Astrocyte (in vitro differentiated cells and primary cell): ENCODE measurements at places on chromosomes 11 and 22. TPM values are rescaled to one million over a fixed set of nuclear protein-coding genes. Genes with fewer than 3 reads are reported as not detected.
A peak's percentile ranks its signal among the peaks of the same experiment; 100 is the strongest.

Gene LRP4
- total RNA-seq, result 19.0 and 19.9 TPM in 2 replicates

Gene APOA4
- not detected in 2 replicates for total RNA-seq

Gene RIC3
- total RNA-seq, result 2.5 and 3.0 TPM in 2 replicates

Gene APOBEC3C
- total RNA-seq, result 32.5 and 37.0 TPM in 2 replicates

Gene MPZL2
- total RNA-seq, result 0.50 and 0.95 TPM in 2 replicates

Gene MCHR1
- 0.96 and 1.8 TPM in 2 replicates for total RNA-seq

- no peak for DNase-seq
- H3K27me3 ChIP-seq, result no peaks in the 10 kb centered on the region
- no peak overlapping the region for H3K4me3 ChIP-seq
- H3K27ac ChIP-seq, result no peak overlapping the region
Measured at GRCh38 chr22:40261783-40262182, 84.1 kb downstream of the TNRC6B start.

DNA sequence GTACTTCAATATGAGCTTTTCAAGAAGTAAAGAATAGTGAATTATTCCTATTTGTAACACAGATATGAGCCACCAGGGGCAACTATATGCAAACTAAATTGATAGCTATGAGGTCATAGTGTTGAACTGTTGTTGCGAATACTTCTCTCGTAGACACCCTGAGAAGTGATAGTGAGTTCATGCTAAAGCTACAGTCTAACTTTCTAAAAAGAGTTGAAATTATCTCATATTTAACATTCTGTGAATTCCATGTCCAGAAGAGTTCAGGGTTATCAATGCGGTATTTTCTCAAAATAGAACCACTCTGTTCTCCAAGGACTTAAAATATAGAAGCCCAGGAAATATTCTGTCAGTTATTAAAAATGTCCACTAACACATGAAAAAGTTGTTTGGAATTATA is 185.4 kb downstream of the AASDHPPT start:
- no peak overlapping the region for H3K27ac ChIP-seq
- H3K4me1 ChIP-seq, result no peaks in the 10 kb centered on the region
- no peaks in the 10 kb centered on the region for H3K27me3 ChIP-seq
- DNase-seq, result peak; percentile 11
- no peaks in the 10 kb centered on the region for H3K36me3 ChIP-seq

DNA sequence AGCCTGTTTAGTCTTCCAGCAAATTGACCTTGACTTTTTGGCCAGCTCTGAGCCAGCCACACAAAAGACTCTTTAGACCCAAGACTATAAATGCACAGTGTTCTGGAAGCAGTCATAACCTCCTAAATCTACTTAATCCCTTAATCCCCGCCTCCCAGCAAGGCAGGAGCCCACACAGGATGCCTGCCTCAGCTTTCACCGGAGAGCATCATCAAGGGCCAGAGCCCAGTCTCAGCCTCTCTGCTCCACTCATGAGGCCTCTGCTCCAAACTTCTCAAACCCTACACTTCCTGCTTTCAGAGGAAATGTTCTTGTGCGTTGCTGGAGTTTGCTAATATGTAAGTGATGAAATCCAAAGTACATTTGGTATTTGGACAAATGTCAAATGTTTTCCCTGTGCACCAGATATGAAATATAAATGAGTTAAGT is 57.9 kb upstream of the FSHB start:
- no peak overlapping the region for H3K27ac ChIP-seq
- no peaks in the 10 kb centered on the region for H3K4me1 ChIP-seq
- H3K4me3 ChIP-seq, result no peak overlapping the region
- no peak for DNase-seq

GRCh38 chr22:43255299-43255698 is 68.4 kb upstream of the TTLL12 start:
- H3K27me3 ChIP-seq, result peaks cover 14% of the 10 kb centered on the region
- H3K36me3 ChIP-seq, result no peaks in the 10 kb centered on the region
- H3K27ac ChIP-seq, result no peak overlapping the region
- H3K4me3 ChIP-seq, result no peak overlapping the region

DNA sequence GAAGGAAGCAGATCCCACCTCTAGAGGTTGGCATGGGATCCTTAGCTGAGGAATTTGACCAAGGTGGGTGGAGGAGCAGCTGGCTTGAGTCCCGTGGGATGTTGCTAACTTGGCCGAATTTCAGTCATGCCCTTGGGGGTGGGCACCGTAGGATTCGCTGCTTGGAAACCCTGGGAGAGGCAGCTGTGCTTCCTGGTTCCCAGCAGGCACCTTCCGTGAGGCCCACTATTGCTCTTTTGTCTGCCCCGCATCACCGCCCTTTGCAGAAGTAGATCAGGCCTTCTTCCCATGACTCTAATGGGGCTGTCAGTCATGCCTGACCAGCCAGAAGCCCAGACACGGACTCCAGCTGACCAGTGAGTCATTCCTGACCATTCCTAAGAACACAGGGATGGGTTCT is 292.3 kb upstream of the SYN3 start:
- no peak overlapping the region for H3K27ac ChIP-seq
- H3K27me3 ChIP-seq, result no peaks in the 10 kb centered on the region
- H3K4me3 ChIP-seq, result no peak overlapping the region
- no peaks in the 10 kb centered on the region for H3K36me3 ChIP-seq
- H3K4me1 ChIP-seq, result peaks cover 5% of the 10 kb centered on the region

DNA sequence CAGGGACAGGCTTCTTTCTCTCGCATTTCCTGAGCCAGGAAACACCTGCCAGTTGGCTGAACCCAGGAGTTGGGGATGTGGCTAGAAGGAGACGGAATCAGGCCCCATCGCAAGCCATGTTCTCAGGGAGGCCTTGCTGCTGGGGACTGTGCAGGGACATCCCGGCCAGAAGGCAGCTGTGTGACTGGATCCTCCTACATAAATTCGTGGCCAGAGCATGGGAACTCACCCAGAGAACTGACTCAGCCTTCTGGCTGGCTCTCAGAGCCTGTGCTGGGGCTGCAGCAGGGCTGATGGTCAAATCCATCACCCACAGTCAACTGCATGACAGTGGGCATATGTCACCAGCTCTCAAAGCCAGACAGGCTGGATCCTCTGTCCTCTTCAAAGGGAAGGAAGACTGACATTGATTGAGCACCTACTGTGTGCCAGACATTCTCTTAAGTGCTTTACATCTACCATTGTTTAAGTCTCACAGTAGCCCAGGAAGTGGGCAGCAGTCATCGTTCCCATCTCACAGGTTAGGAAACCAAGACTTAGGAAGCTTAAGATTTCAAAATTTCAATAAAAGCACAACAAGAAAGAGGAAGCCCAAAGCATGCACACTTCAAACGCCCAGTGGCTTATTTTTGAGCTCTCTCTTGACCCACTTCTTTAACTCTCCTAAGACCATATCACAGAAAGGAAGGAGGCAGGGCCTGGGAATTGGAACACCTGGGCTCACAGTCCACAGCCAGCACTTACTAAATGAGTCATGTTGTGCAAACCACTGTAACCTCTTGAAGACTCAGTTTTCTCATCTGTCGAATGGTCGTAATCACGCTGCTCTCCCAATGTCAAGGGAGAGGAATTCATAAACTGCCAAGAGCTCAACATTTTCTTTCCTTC is 30.9 kb upstream of the CACNG2 start:
- no peak overlapping the region for H3K27ac ChIP-seq
- no peak overlapping the region for H3K4me3 ChIP-seq
- peaks cover 14% of the 10 kb centered on the region for H3K27me3 ChIP-seq
- H3K36me3 ChIP-seq, result no peaks in the 10 kb centered on the region
- no peaks in the 10 kb centered on the region for H3K4me1 ChIP-seq
- DNase-seq, result peak; percentile 65

DNA sequence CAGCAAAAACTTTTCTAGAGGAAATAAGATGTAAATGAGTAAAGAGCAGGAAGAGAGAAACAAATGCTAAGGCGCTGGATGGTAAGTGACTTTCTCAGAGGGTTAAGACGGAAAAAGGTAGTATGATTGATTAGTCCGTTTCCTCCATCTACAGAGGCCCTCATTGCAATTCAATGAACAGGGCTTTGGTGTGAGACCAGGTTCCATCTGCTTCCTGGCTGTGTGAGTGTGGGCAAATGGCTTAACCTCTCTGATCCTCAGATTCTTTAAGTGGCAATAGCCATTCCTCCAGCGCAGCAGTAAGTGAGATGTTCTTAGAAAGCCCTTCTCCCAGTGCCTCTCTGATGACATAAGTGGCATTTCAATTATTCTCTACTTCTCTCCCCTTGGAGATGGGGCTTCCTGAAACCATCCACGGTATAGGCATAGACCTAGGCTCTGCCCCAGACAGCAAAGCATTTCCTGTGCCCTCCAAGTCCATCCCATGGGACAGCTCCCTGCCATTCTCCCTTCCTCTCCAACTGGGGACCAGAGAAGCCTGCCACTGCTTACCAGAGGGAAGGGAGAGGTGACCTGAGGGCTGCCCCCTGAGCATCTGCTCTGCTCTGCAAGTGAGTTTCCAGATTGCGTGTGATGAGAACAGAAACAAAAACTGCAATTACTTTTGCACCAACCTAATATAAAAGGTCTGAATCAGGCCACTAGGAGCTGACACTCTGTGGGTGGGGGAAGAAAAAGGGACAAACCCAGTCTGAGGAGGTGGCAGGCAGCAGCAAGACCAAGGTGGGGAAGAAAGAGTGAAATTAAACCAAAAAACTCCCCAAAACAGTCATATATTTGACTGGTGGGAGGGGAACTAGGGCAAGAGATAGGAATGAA is 12.7 kb upstream of the CD44 start:
- H3K36me3 ChIP-seq, result no peaks in the 10 kb centered on the region
- H3K27me3 ChIP-seq, result peaks cover 4% of the 10 kb centered on the region
- H3K4me3 ChIP-seq, result no peak overlapping the region
- H3K4me1 ChIP-seq, result no peaks in the 10 kb centered on the region
- DNase-seq, result no peak

DNA sequence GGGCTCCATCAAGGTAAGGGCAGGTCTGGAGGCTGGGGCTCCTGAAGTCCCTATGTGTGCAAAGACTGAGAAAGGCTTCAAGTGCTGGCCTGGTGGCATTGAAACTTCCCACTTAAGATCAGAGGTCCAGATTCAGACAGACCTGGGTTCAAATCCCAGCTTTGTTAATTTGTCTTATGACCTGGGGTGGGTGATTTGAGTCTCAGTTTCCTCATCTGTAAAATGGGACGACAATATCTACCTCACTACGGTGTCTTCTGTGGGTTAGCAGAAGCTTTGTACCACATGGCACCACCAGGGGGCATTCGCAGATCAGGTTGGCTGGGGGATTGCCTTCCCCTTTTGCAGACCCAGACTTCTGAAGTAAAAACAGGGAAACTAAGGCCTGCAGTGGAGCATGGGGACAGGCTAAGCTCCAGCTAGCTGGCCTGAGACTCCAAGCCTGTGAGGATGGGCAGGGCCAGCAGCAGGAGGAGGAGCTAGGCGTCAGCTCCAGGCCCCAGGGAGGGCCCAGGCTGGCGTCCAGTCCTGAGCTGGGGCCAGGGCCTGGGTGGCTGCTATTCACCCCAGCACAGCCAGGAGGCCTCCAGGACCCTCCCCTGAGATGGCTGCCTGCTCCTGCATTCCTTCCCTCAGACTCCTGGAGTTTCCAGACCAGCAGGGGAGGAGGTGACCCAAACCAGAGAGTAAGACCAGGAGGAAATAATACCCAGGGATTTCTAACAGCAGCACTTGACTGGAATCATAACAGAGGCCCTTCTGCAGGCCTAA is 1.5 kb downstream of the CASTOR1 start:
- H3K4me1 ChIP-seq, result peaks cover 33% of the 10 kb centered on the region
- no peaks in the 10 kb centered on the region for H3K27me3 ChIP-seq
- DNase-seq, result peak; percentile 82
- H3K27ac ChIP-seq, result peak overlapping the region; percentile 54
- H3K4me3 ChIP-seq, result peak overlapping the region; percentile 68
- peaks cover 4% of the 10 kb centered on the region for H3K36me3 ChIP-seq

DNA sequence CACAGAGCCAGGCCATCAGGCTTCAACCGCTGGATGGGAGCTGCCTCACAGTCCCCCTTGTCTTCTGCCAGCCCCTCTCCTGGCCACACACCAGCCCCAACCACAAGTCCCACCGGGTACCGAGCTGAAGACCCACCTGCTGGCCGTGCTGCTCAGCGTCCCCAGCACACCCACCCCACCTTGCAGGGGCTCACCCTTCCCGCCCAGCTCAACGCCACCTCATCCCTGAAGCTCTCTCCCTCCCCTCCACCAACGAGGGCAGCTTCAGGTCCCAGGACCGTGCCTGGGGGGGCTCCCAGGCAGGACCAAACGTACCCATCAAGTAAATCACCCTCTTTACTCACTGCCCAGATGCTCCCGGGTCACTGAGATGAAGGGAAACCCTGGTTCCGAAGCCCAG is 141.0 kb downstream of the CRYBB2 start:
- no peaks in the 10 kb centered on the region for H3K36me3 ChIP-seq
- H3K27me3 ChIP-seq, result no peaks in the 10 kb centered on the region
- H3K4me1 ChIP-seq, result no peaks in the 10 kb centered on the region
- H3K27ac ChIP-seq, result no peak overlapping the region
- no peak for DNase-seq
- H3K4me3 ChIP-seq, result no peak overlapping the region

DNA sequence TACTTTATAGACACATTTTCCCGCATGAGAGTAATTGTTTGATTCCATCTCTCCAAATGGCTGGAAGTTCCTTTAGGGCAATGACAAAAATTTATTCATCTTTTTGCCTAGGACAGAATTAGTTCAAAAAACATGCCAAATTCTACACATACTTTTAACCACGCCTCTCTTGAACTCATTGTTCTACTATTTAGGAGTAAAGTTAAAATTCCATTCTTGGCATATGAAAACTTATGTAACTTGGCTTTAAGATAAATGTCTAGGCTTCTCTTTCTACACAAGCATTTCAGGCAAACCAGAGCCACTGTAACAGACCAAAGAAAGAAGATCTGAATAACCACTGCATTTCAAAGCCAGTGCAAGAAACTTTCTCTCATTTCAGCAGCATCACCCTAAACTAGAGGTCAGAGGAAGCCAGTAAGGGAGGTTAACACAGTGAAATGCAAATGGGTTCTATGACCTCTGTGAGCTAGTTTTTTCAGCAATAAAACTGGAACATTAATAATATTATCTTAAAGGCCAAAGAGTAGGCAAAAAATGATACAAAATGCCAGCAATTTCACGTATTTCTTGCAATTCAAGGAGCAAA is 73.0 kb downstream of the RSF1 start:
- no peak overlapping the region for H3K27ac ChIP-seq
- peak; percentile 65 for DNase-seq
- H3K4me1 ChIP-seq, result no peaks in the 10 kb centered on the region
- H3K36me3 ChIP-seq, result no peaks in the 10 kb centered on the region

DNA sequence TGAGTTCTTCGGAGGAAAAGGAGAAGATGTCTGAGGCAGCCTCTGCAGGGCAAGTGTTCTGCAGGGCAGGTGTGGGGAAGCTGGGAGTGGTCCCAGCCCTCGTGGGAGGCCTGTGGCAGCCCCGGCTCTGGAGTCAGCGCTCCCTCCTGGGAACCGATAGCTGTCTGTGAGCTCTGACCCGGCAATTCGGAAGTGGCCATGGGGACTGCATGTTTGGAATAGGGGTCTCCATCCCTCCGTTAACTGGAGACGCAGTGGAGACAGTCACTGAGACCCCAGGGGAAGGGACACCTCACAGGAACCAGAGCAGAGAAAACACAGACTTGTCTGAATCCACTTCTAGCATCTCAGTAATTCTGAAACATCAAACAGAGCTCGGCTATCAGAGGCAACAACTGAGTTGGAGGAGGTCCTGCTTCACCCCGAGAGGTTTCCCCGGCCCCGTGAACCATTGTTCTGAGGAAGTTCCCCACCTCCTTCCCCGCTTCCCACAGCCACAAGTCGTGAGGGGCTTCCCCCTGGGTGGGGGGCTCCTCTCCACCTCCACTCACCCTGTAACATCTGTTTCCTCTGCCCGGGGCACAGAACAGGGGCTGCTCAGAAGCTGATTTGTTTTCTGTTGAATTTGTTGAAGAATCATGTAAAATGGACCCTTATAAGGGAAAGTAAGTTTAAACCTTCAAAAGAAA is 99.6 kb downstream of the BRD1 start:
- H3K27ac ChIP-seq, result no peak overlapping the region
- peaks cover 2% of the 10 kb centered on the region for H3K27me3 ChIP-seq
- no peaks in the 10 kb centered on the region for H3K36me3 ChIP-seq
- H3K4me1 ChIP-seq, result no peaks in the 10 kb centered on the region
- no peak overlapping the region for H3K4me3 ChIP-seq
